ENCODE measurements at places on chromosomes 6 and 20.

DNA sequence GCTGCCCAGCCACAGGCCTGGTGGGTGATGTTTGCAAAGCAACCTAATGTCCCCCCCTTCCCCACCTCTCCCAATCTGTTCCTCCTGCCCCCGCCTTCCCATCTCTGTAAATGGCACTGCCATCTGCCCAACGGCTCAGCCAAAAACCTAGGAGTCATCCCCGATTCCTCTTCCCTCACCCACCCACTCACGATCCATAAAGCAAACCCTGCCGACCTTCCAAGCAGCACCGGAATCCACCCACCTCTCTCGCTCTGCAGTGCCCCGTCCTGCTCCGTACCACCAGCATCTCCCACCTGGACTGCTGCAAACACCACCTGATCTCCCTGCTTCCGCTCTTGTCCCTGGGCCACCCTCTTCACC is 37.6 kb downstream of the SULF2 start:
- no peak for DNase-seq

DNA sequence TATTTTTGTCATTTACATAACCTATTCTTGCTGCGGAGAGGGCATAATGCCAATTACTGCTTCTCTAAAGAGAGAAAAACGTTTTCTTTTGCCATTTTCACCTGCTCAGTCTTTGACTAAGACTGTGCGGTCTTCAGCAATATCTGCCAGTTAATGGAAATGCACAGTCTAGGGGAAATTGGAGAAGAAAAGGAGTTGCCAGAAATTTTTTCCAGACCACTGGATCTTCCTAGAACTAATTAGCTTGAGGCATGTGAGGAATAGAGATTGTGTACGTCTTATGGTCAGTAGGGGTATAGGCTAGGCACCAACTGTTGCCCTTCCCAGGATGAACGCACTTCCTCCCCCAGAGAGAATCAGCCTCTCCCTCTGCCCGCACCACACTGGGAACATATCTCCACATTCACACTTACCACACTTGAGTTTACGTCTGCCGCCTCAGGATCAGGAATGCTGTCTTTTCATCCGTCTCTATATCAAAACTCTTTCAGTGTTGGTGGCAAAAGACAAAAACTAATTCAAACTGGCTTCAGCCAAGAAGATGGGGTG is 67.9 kb upstream of the E2F3 start:
- DNase-seq: no peak

- no peak for DNase-seq
Observed at GRCh38 chr6:19492636-19493405, 344.3 kb upstream of the ID4 start.

DNA sequence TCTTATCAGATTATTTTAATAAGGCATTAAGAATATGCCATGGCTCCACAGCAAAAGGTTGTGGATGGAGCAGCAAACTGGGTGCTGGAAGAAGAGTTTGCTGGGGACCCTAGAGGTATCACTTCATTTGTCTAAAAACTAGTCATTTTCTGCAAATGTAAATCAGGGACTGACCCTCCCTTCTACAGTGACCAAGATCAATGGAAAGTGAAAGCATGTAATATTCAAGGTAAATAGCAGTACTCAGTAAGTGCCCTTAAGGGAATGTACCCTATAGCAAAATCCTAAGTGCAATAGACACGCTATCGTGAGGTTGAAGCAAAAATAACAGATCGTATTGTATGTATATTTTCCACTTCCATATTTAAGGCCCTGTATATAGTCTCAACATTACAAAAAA is 38.7 kb downstream of the TRDN start:
- DNase-seq: no peak

DNA sequence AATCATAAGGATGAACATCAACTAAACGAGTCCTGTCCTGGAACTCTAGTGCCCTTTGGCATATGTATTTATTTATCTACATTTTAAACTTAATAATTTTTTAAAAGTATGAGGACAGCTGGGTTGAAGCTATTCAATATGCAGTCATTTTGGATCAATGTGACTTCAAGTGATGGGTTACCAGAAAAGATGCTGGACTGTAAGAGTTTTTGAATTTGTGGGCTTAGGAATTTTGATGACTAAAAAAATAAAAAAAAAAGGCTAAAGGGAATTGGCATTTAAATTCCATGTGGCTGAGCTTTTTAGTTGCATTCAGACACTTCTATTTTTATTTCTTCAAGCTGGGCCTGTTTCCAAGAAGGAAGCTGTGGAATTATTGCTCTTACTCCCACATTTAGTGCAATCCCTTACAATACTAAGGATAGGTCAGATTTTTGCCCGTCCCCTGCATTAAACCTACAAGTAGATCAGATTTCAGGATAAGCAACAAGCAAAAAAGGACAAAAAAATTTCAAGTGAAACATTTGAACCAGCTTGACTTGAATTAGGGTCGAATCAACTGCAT is 704.2 kb upstream of the CITED2 start:
- no peak for DNase-seq
